Lower leg skin (tissue), 4 donors: ENCODE measurements at places on chromosomes 12 and 14. TPM values are rescaled to one million over a fixed set of nuclear protein-coding genes. Genes with fewer than 3 reads are reported as not detected.

DNA sequence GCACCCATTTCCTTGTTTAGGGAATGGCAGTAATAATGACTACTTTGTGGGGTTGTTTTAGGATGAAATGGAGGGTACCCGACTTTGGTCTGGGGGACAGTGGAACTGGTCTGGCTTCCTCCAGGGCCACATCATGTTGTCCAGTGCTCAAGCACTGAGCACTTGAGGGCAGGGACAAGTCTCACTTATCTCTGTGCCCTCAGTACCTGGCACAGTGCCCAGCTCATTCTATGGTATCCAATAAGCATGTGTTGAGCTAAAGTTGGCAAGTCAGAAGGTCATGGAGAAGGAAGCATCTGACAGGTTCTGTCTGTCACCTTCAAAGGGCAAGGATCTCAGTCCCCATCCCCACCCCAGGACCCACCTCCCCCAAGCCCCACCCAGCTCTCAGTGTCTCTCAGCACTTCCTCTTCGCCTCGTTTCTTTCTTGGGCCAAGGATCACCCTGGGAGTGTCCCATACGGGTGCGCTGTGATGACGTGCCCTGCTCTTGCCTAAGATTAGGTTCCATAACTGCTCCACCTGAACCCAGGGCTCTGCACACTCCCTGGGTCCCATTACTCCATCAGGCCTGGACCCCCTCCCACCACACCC, 24.3 kb upstream of the TMEM106C start:
- no peak for DNase-seq

C12orf42 gene
- not detected for total RNA-seq

CIDEB gene
- 23.0 TPM for total RNA-seq

GRCh38 chr12:47741340-47741703, 16.0 kb upstream of the ENDOU start:
- peak; percentile 96 for DNase-seq

- DNase-seq, result no peak
Measured at GRCh38 chr14:32197919-32198318, 3.9 kb upstream of the RNU6-7 start.

GRCh38 chr12:118126119-118126757, 9.7 kb upstream of the PEBP1 start:
- DNase-seq, result no peak

DNA sequence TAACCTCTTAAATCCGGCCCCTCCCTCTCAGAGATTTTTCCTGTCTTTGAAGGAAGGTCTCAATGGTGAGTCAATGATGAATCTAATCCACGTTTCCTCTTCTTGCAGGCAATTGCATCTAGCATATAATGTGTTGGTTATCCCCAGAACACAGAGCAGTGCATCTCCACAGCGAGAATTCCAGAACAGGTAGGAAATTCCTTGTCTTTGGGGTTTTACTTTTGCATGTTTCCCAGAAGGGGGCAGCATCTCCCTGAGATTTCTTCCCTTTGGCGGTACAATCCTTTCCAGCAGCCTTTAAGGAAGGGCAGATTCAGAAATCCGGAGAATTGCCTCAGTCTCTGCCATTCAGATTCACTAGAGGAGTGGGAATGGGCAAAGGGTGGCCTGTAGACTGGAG, 128.0 kb downstream of the KCNA5 start:
- DNase-seq, result no peak

DNA sequence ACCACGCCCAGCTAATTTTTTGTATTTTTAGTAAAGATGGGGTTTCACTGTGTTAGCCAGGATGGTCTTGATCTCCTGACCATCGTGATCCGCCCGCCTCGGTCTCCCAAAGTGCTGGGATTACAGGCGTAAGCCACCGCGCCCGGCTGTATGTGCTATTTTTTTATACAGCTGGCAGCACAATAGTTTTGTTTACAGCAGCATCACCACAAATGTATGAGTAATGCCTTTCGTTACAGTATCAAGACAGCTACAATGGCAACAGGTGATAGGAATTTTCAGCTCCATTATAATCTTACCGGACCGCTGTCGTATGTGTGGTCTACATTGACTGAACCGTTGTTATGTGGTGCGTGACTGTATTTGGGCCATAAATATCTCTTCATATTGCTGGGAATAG, 11.6 kb upstream of the MDM2 start:
- peak; percentile 3 for DNase-seq

GRCh38 chr14:69468949-69469348, 15.6 kb upstream of the PLEKHD1 start:
- DNase-seq, result no peak
